ENCODE measurements at places on chromosomes 3 and 15.

- no peak for DNase-seq
Observed at GRCh38 chr3:192841428-192841827, 76.2 kb downstream of the MB21D2 start.

- DNase-seq, result no peak
Observed at GRCh38 chr15:50718700-50719125, 32.1 kb upstream of the TRPM7 start.

DNA sequence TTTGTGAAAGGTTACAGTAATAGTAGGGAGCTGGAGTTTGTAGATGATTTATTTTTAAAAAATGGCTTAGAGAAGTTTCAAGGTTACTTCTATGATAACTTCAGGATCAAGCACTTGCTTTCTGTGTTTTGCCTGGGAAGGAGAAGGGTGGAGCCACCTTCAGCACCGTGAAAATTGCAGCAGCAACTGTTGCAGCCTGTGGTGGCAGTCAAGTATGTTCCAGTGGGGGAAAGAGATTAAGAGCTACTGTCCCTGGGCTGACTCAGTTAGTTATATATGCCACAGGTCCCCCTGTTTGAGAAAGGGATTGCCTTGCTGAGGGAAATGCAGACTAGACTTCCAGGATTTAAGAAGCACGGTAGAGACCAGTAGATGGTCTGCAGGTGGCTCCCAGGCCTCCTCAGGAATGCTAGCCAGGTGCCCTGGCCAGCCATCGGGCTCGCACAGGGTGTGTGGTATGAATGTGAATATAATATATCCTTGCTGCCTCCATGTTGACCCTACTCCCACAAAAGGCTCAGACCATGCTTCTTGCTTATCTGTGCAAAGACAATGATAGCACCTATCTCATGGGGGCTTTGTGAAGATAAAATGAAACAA is 389.5 kb downstream of the CACNA2D3 start:
- no peak for DNase-seq

DNA sequence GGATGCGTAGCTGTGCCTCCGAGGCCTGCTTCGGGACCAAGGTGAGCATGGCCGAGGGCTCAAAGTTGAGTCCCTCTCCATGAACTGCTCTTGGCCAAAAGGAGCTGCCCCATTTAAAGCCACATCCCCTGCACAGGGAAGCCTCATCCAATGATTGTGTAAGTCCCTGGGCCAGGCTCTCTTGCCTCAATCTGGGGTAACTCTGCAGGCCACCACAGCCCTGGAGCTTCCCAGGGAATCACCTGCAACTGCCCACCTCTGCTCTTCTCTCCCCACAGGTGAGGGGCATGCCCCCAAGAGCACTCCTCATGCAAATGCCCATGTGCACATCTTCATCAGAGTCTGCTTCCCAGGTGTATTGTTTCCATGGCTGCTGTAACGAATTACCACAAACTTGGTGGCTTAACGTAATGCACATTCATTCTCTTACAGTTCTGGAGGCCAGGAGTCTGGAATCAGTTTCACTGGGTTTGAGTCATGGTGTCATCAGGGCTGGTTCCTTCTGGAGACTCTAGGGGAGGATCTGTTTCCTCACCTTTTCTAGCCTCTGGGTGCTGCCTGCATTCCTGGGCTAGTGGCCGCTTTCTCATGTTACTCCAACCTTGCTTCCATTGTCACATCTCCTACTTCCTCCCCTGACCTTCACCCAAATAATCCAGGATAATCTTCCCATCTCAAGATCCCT is 25.0 kb upstream of the LOXL1 start:
- no peak for DNase-seq

DNA sequence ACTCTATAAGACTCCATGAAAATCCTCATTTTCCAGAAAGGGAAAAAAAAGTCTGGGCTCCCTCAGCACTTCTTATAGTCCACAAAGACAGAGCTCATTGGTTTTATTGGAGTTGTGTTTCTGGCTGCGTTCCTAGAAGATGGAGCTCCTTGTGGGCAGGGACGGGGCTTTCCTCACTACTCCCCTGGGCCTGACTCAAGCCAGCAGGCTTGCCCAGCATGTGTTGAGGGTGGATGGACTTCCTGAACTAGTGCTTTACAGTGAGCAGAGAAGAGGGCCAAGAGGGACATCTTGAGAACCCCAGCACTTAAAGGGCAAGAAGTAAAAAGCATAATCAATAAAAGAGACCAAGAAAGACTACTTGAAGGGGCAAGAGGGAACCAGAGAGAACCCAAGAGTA is 43.2 kb upstream of the EPHB1 start:
- DNase-seq, result no peak

- no peak for DNase-seq
Observed at GRCh38 chr3:174330303-174330702, 528.8 kb upstream of the NAALADL2 start.

- peak; percentile 50 for DNase-seq
Observed at GRCh38 chr3:50324351-50325112, 2.0 kb upstream of the HYAL2 start.

- DNase-seq, result no peak
Observed at GRCh38 chr3:49454458-49454857, 15.6 kb upstream of the DAG1 start.

- DNase-seq, result no peak
Observed at GRCh38 chr3:194756460-194756779, 70.7 kb downstream of the FAM43A start.

- no peak for DNase-seq
Observed at GRCh38 chr3:193829781-193830180, 236.8 kb downstream of the OPA1 start.

GRCh38 chr3:63588895-63589294 is 63.6 kb upstream of the SNTN start:
- DNase-seq, result no peak

DNA sequence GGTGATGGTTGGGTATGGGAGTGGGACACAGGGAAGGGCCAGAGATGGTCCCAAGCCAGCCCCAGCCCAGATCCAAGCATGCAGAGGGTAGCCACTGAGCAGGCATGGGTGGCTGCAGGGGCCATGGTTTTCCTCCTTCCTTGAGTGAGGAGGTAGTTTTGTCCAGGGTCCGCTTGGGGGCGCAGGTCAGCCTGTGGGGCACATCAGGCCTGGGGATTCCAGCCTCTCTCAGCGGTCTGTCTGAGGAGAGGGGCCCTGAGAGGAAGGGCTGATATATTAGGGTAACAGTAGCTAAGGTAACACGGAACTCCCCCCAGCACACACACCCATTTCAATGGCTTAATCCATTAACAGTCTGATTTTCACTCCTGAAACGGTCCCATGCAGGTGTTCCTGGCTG is 22.7 kb upstream of the LCTL start:
- DNase-seq, result no peak

DNA sequence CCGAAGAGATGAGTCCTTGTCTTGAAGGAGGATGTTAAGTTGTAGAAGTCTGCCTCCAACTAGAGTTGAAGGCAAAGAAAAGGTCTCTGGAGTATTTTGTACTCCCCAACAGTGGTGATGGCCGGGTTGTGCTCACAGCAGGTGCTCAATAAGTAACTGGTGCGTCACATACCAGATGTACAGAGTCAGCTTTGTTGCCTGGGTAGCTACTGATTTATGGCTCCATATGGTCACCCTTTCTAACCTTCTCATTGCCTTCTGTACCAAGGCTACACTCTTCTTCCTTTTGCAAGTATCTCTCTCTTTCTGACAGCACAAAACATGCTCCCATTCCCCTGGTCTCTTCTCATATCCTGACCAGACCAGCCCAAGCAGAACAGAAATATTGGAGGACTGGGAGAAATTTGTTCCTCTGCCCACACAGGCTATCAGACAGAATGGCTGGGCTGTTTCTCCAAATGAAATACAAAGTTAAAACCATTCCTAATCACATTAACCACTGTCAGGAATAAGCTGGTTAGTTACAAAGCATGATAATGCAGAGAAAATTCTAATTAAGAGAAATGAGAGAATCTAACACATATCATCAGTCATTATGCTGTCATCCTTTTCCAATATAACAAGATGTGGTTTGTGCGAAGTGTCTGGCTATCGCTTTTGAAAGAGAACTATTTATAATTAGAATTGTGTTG is 150.1 kb upstream of the LRRN1 start:
- no peak for DNase-seq

DNA sequence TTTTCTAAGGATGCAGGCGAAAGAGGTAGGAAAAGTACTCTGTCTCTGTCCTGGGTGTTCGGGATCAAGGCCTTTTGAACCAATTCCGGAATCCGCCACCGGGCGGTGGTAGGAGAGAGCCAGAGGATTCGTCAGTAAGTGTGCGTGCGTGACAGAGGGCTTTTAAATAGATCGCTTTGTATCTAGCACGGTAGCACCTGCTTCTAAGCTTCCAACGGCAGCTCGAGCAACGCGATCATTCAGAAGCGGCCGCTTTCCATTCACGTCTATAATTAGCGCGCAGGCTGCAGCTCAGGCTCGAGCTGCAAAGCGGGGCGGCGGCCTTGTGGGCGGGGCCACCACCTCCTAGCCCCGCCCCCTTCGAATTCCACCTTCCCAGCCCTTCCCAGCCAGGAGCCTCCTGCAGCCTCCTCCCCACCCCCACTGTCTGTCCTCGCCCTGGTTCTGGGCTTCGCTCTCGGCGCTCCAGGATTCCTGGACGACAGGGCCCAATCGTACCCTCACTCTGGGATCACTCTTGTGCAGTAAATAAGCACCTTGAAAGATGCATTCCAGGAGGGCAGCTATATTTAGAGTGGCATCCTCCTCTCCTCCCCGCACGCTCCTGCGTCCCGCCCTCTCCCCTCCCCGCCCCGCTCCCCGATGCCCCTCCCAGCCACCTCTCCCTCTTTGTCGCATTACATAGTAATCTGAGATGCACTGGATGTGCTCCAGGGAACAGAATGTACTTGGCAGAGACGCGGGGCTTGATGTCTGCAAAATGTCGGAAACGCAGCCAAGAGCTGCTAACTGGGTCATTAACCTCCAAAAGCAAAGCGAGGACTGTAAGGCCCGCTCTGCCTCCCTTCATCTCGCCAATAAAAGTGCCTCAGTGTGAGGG is 224.1 kb upstream of the TPRG1 start:
- DNase-seq, result no peak

GRCh38 chr3:17500618-17501017 is 241.8 kb downstream of the TBC1D5 start:
- DNase-seq, result no peak

DNA sequence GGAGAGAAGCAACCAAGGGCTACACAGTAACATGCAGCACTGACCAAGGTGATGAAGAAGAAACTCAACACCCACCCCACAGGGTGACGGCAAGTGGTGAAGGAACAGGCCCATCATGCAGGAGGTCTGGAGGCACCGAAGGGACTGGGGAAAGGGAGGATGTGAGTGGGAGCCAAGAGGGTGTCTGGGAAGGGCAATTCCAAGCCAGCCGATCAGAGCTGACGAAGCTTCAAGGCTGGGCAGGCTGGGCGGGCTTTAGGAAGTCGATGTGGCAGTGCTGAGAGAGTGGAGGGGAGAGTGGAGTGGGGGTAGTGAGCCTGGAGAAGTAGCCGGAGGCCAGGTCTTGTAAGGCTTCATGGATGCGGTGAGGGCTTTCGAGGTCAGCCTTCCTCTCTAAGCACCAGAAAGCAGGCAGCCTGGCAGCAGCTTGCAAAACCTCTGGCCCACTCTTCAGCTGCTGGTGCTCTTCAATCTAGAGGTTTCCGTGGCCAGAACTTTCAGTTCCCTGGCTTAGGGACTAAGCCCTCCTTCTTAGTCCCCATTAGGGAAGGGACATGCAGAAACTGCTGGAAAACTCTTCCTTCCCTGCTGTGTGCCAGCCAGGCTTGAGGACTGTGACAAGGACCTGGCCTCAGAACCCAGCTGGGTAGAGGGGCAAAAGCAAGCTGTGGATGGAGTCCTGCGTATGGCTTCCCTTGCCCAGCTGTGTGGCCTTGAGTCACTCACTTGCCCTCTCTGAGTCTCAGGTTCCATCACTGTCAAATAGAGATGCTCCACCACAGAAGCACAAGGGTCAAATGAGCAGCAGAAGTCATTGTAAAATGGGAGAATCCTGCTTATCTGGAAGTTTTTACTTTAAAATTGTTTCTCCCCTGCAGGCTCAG is 72.1 kb downstream of the TLE3 start:
- DNase-seq, result no peak

- DNase-seq, result no peak
Observed at GRCh38 chr3:123766193-123767008, 117.7 kb downstream of the MYLK start.

- DNase-seq, result no peak
Observed at GRCh38 chr3:149095487-149095886, 9.2 kb upstream of the HLTF start.

- DNase-seq, result no peak
Observed at GRCh38 chr3:43215663-43216275, 70.6 kb upstream of the SNRK start.

DNA sequence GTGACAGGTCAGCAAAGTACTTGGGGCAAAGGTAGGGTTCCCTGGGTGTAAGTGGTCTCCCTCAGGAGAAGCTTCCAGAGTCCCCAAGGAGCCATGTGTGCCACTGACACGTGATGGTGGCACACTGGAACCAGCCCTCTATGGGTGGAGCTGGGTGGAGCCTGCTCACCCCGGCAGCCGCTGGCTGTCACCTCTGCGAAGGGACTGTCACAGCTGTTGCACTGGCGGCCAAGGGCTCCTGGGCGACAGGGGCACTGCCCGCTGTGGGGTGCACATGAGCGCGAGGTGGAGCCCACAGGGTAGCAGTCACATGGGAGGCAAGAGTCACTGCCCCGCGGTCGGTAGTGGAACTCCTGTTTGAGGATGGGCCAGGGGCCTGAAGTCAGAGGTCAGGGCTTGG is 12.0 kb downstream of the CELSR3 start:
- DNase-seq, result no peak

DNA sequence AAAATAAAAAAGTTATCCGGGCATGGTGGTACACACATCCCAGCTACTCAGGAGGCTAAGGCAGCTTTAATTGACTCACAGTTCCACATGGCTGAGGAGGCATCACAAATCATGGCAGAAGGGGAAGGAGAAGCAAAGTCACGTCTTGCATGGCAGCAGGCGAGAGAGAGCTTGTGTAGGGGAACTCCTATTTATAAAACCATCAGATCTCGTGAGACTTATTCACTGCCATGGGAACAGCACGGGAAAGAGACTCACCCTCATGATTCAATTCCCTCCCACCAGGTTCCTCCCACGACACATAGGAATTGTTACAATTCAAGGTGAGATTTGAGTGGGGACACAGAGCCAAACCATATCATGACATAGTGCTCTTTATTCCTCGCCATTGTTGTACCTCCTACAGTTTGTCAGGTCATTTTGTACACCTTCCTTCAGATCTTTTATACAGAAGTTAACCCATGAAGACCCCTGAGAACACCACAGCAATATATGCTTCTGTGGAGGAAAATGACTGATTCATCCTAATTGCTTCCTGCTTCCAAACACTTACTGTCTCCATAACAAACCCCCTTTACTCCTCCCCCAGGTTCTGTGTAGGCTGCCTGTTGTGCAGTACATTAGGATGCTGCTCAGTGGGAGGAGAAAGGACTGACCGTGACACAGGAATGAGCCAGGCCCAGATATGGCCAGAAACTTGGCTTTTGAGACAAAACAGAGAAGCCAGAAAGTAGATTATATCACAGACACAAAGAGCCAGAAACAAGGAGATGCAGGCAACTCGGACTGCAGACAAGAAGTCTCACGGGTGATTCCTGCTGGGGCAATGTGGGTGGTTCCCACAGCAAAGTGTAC is 67.9 kb upstream of the HEG1 start:
- no peak for DNase-seq

GRCh38 chr3:196706327-196706726 is 5.7 kb downstream of the CEP19 start:
- DNase-seq, result no peak
